ENCODE measurements at places on chromosomes 16 and 17. TPM values are rescaled to one million over a fixed set of nuclear protein-coding genes. Genes with fewer than 3 reads are reported as not detected.

The FBXO39 gene
- total RNA-seq, result 7.8 TPM

The MAPT gene
- total RNA-seq, result 0.46 TPM

The CD19 gene
- 0.12 TPM for total RNA-seq

The CSH1 gene
- not detected for total RNA-seq

DNA sequence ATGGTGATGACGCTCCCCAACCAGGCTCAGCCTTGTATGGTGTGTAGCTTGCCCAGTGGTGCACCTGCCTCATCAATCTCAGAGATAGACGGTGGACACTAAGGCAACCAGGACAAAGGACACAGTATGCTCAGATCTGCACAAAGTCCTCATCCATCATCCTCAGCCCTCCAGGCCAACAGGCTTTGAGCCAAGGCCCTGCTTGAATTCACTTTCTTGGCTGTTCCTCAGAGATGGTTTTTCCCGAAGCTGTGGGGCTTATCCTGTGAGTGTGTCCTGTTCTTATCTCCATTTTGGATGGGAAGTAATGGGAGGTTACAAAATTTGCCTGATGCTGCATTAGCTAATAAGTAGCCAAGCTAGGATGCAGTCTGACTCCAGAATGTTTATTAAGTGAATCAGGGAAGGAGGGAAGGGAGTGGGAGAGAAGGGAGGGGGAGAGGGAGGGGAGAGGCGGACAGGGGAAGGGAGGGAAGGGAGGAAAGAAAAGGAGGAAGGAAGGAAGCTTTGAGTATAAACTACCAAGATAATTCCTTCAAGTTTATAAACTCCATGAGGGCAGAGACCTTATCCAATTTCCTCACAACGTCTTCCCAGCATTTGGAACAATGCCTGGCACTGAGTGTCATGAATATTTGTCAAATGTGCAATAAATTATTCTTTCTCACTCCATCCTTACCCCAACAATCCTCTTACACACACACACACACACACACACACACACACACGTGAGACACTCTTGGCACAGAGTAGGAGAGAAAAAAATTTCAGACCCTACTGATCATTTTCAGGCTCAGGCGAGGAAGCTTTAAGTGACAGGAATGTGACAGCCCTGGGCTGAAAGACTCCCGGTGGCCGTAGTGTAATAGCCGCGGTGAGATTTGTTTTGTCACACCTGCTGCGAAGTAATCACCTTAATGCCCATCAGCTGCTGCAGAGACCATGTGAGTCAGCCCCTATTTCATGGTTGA lies 84.3 kb downstream of the BMERB1 start:
- no peak for DNase-seq

- DNase-seq, result no peak
Measured at GRCh38 chr16:68642436-68643101, 2.5 kb upstream of the CDH3 start.

DNA sequence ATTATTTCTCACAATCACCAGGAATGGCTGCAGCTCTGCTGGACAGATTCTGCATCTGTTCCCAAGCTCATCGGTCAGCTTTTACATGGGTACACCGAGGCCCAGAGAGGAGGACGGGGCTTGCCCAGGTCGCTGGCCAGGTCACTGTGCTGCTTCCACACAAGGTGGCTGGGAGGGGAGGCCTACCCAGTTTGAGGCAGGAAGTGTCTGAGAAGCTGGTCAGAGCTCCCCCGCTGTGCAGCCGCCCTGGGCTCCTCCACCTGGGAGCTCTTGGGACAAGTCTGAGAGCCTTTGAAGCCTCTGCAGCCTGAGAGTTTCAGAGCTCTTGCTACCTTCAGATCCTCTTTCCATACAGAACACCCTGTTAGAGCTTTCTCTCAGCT lies 143.3 kb downstream of the CLEC16A start:
- no peak for DNase-seq

DNA sequence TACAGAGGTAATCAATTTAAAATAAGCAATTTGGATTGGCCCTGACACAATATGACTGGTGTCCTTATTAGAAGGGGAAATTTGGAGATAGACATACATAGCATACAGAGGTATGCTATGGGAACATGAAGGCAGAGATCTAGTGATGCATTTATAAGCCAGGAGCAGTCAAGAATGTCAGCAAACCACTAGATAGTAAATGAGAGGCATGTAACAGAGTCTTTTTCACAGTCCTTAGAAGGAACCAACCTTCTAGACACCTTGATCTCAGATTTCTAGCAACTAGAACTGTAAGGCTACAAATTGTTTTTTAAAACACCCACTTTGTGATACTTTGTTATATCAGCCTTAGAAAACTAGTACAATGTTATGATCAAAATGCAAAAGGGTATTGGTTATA lies 54.3 kb upstream of the CA10 start:
- DNase-seq, result no peak

DNA sequence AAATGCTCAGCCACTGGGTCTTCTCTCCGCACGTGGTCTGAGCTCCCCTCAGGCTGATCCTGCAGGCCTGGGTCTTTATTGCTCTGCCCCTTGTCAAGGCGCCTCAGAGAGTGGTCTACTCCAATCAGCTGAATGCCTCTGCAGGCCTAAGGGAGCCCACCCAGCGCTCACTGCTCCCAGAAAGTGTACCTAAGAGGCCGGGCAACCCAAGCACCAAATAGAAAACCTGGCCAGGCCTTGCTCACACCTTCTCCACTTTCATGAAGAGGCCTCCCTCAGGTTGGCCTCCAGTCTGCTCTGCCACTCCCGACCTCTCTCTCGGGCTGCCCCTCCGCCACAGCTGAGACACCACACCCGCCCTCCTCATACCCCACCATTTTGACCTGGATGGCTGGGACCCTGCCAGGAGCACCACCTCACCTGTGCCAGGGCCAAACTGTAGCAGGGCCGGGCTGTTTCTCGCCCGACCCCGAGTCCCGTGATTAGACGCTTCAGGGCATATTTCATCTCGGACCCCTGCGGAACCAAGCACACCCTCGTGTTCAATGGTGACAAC lies 665 bp downstream of the MYBBP1A start:
- DNase-seq, result no peak

- no peak for DNase-seq
Measured at GRCh38 chr16:87125206-87126155, 191.7 kb downstream of the C16orf95 start.

DNA sequence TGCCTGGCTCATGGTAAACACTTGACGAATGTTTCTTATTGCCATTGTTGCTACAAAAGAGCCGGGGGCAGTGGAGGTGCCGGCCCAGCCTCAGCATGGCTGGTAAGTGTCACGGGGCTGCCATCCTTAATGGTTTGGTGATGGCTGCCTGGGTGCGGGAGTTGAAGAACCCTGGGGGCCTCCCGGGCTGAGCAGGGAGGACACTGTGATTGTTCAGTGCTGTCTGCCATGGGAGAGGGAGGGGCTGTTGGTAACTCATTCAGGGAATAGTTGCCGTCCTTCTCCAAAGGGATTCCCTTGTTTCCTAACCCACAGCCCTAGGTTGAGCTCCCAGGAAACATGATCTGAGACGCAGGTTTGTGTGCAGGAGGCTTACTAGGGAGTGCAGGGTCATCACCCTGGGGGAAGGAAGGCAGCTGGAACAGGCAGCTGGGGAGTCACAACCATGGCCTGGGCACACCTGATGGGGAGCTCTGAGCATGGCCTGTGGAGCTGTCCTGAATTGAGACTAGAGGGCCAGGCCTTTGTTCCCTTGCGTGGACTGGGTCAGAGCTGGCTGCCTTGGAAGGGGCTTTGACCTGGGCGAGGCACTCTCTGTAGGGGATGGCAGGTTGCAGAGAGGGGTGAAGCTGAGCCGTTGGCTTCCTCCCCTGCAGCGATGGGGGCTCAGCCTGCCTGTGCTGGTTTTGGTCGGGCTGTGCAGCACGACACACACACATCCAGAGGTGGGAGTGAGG lies 85.7 kb downstream of the PLCG2 start:
- DNase-seq, result no peak

Measured in activated CD4-positive, alpha-beta T cell treated with anti-CD3 and anti-CD28 coated beads, Interleukin-2, amount 10 ng/mL, durations not matched to agents 7 days and 5 days (primary cell).